ENCODE measurements at places on chromosomes 16 and 17.

- no peak for DNase-seq
Measured at GRCh38 chr16:21565861-21566669, 33.3 kb upstream of the METTL9 start.

DNA sequence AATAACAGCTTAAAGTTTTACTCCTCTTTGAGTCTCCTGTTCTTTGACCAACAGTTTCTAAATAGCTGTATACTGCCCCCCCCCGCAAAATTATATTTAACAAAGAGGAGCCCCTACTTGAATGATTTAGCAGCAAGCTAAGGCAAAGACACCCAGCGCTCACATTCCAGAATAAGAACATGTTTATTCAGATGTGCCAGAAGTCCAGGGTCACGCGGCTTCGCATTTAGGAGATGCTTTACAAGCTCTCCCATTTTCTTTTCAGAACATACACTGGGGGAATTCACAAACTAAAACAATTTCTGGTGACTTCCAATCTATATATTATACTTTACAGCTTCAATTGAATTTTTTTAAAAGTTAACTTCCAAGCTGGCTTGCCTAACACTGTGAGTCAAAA lies 5.3 kb downstream of the PLD6 start:
- no peak for DNase-seq

GRCh38 chr17:45248132-45248957 lies 13.5 kb downstream of the SPATA32 start:
- peak; percentile 79 for DNase-seq

DNA sequence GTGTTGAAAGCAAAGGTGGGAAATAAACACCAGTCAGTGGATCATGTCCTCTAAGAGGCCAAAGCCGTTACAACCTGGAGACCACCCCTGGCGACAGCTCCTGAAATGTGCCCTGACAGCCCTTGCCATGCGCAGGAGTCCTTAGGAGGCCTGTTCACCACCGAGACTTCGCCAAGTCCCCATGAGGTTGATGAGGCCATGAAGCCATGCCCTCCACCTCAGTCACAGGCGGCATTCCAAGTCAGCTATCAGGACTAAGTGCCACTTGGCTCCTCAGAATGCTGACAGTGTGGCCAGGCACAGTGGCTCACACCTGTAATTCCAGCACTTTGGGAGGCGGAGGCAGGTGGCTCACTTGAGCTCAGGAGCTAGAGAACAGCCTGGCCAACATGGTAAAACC lies 27.1 kb downstream of the ADAM11 start:
- no peak for DNase-seq

DNA sequence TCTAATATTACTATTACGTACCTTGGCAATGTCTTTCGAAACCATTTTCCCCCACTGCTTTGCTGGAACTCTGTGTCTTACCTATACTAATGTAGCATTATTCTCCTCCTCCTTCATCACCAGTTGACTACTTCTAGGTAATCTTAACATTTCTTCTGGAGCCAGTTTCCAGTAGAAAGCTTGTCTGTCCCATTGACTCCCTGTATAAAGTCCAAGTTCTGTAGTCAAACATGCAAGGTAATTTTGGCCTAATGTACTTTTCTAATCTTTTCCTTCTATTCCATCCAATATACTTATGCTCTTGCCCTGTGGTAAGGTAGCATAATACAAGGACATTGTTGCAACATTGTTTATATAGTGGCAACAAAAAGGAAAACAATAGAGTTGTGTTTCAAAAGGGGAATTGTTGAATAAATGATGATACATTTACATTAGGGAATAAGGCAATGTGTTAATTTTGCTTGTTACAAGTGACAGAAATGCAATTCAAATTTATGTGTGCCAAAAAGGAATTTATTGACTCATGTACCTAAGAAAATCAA lies 27.9 kb downstream of the OMG start:
- DNase-seq: no peak

DNA sequence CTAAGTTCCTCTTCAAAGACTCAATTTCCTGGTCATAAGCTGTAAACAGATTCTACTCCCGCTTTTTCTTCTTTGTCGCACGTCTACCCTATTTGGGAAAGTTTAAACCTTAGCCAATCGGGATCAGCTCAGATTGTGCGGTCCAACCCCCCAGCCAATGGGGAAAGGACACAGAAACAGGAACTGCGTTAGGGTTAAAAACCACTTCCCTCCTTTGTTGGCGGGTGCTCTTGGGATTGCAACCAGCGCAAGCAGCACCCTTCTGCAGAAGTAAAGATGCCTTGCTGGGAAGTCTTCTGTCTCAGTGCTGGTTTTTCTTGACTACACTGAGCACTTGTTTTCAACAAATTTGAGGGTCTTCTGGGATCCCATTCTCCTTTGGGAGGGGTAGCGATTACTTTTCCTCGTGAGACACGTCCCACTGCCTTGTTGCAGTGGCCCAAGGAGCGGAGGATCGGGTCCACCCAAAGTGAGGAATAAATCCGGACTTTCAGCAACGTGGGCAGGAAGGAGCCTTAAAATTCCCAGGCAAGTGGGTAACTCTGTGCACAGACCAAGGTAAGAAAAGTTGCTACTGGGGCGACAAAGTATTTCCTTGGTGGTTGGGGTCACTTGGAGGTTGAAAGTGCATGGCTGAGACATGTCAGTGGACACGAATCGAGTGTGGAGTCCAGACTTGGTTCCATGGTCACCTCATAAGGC lies 1.0 kb upstream of the YPEL3 start:
- DNase-seq: no peak

GRCh38 chr16:83365166-83365565 lies 442.6 kb upstream of the HSBP1 start:
- no peak for DNase-seq

- no peak for DNase-seq
Measured at GRCh38 chr16:51968749-51969148, 578.2 kb downstream of the TOX3 start.

GRCh38 chr16:88688013-88688778 lies 1.9 kb upstream of the SNAI3 start:
- no peak for DNase-seq

DNA sequence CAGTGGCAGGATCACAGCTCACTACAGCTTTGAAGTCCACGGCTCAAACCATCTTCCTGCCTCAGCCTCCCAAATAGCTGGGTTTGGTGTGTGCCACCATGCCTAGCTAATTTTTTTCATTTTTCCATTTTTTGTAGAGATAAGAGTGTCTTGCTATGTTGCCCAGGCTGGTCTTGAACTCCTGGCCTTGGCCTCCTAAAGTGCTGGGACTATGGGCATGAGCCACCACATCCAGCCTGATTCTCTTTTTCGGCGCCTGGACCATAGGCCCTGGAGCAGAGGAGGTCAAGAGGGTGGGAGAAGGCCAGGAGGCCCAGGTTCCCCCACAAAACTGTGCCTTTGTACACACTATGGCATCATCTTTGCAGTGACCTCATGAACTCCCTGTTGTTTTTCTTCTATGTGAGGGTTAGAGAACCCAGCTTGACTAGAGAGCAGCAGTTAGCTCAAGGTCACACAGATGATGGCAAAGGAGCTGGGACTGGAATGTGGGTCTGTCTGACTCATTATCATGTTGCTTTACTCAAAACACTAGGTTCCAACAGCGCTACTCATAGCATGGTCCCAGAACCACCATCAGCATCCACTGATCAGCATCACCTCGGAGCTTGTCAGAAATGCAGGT lies 16.3 kb downstream of the SCN4A start:
- no peak for DNase-seq

DNA sequence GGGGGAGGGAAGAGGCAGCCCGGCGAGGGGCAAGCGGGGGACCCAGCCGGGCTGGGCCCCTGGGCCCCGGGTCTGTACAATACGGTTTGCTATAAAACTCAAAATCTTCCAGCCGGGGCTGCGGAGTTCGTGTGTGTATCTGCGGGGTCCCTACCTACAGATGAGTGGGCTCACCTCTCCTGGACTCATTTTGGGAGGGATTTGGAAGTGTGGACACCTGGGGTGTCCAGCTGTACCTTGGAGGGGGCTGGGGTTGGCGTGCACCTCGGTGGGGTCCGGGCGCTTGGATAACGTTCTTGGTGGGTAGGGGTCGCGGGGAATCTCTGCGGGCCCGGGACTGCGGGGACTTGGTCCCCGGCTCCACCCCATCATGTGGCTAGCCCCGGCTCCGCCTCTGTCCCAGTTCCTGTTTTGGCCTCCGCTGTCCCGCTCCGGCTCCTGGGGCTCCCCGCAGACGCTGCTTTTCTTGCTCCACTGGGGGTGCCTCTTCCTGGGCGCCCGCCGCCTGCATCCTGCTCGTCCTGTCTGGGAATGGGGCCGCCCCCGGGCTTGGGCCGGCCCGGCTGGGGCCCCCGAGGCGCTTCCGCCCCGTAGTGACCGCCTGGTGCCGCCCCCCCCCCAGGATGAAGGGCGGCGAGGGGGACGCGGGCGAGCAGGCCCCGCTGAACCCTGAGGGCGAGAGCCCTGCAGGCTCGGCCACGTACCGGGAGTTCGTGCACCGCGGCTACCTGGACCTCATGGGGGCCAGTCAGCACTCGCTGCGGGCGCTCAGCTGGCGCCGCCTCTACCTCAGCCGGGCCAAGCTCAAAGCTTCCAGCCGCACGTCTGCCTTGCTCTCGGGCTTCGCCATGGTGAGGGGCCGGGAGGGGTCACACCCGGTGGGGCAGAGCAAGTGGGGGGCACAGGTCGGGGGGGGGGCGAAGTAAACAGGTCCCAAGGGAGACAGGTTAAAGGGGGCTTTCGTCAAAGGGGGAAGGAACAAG lies at the start of gene ORAI3:
Gene ORAI3, plus strand, starts transcription at position 402 of the 983 bp plus-strand sequence. Its CDS starts 222 bp downstream, at position 624.
- peak; percentile 41 for DNase-seq

GRCh38 chr17:35872196-35872980 lies 3.7 kb upstream of the HEATR9 start:
- no peak for DNase-seq

DNA sequence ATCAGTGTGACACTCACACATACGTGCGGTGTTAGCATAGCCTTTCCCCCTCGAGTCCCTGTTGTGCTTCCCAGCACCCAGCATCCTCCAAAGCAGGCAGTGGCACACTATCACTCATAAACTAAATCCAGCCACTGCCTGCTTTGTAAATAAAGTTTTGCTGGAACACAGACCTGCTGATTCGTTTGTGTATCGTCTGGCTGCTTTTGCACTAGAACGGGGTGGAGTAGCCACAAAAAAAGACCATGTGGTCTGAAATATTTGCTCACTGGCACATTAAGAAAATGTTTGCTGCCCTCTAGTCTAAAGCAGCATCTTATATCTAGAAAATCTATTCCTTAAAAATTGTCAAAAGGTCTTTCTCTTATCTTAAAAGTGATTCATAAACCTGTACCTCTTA lies 341.2 kb upstream of the ZFHX3 start:
- no peak for DNase-seq

GRCh38 chr16:86145669-86146068 lies 246.7 kb downstream of the IRF8 start:
- DNase-seq: no peak

GRCh38 chr16:49889725-49890397 lies 33.9 kb upstream of the ZNF423 start:
- no peak for DNase-seq

DNA sequence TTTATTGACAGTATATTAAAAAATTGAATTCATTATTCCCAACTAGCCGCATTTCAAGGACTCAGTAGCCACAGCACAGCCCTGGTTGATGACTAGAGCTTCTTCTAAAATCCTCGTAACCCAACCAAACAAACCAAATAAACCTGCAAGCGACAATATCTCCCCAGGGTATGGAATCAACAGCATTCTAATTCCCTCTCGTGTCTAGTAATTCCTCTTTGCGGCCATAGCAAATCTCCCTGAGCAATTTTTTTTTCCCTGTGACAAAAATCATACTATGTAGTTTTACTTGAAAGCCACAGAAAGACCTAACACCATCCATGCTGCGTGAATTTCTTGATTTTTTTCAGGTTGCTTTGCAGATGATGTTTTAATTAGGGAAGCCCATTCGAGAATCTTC lies 143.4 kb upstream of the MYOCD start:
- DNase-seq: no peak

DNA sequence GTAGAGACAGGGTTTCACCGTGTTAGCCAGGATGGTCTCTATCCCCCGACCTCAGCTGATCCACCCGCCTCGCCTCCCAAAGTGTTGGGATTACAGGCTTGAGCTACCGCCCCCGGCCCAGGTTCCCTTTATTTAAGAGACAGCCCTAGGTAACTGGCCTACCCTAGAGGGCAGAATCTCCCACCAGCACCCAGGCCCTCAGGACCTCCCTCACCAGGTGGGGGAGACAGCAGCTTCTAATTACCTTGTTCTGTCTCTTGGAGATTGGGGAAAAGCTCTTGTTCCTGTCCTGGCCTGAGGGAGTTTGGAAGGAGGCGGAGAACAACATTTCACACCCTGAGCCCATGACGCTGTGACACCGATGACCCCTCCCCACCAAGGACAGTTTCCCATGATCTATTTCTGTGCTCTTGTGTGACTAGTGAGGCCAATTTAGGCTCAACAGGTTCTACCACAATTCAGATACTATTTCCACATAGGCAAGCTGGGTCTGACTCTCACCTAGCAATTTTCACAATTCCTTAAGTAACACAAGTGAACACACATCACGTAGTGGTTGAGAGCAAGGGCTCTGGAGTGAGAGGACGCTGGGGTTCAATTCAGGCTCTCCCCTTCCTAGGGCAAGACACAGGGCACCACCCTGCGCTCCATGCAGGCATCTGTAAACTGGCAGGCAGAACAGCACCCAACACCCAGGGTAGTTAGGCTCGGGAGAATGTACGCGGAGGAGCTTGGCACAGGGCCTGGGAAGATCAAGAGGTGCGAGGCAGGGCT lies 20.4 kb downstream of the HDAC5 start:
- DNase-seq: no peak

DNA sequence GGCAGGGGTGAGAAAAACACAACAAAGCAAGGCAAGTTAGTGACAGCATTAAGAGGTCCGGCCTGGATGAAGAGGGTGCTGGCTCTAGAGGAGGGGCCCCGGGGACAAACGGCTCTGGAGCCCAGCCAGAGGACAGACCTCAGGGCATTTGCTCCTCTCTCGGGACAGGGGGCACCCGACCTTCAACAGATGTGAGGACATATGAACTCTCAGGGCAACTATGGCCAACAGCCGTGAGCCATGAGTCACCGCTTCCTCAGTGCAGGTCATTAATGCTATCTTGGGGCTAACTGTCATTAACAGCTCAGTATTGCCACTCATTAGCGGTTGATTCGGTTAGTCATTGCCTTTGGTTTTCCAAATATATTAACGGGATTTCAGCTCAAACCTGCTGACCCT lies 9.7 kb upstream of the ARL5C start:
- no peak for DNase-seq

- no peak for DNase-seq
Measured at GRCh38 chr16:21275529-21275928, 2.6 kb downstream of the CRYM start.
